ENCODE measurements at places on chromosomes 1 and 21.

DNA sequence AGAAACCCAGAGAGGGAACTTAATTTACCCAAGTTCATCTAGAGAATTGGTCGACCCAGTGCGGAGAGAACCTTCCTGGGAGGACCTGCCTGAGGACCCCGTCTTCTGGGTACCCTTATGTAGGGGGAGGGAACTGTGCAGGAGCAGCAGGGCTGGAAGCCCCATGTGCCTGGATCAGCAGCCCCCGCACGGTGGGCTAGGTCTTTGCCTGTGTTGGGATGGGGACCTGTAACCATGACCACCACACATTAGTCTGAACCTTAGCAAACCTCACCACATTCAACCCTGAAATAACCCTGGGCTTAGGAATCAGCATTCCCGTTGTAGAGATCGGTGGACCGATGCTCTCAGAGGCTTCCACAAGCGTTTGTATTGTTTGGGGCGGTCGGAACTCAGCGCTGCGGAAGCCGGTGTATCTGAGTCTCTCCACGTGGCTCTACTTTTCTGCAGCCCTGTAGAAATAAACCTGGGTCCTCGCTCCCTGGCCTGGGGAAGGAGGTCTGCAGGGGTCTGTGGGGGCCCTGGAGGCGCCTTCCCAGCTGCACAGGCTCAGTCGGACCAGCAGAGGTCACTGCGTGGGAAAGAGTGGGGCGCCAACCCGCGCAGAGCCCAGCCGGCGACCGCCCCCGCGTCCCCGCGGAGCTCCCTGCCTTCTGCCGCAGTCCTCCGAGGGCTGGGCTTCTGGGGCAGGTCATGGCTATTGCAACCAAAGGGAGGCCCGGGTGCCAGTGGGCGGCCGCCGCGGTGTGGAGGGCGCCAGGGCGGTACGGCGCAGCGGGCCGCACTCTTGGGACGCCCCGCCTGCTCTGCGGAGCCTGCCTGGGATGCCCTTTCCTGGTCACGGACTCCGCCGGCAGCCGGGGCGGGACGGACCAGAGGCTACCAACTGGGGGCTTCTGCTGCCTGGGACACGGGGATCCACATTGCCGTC lies 36.2 kb upstream of the KCNA10 start:
- no peak for DNase-seq

GRCh38 chr1:200332716-200333115 lies 77.1 kb downstream of the ZNF281 start:
- DNase-seq = no peak

DNA sequence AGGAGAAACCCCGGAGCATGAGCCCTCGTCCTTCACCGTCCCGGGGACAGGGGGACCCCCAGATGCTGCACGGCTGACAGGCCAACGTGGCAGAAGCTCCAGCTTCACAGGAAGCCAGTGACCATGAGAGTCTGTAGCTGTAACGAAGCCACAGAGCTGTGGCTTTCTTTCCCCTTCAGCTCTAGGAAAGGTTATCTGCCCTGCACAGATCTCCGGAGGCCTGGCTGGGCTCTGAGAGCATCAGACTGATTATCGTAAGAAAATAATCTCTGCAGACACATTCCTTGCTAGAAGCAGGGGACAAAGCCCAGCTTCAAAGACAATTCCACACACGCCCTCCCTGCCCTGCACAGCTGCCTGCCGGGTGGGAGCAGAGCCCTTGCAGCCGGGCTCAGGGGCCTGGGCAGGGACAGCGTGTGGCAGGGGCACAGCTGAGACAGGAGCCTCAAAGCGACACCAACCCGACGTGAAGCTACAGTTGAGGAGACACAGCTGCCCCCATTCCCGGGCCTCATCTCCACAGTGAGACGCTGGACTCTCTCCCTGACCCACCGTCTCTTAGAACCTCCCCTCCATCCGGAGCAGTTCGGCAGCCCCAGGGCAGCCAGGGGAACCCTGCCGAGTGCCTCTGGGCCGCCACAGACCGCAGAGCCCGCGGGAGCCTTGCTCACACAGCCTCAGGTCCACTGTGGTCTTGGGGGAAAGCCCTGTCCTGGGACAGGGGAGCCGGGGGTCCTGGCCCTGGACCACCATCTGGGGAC lies 30.6 kb downstream of the POFUT2 start:
- no peak for DNase-seq

DNA sequence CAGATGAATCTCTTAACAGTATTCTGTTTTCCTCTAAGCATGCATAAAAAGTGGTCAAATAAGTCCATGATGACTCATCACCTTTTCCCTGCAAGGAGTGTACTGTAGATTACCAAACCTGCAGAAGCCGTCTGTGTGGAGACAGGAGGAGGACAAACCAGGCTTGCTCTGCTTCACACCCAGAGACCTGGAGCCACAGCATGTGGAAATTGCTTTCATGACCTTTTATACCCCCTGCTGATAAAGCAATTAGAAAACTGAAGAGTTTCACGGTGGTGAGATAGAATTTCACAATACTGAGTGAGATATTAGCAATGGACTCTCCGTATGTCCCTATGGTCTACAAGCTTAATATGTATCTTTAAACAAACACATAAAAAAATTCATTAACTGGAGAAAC lies 9.4 kb downstream of the CORT start:
- DNase-seq = peak; percentile 63

- DNase-seq = no peak
Measured at GRCh38 chr1:219292999-219293398, 119.3 kb downstream of the LYPLAL1 start.

- DNase-seq = no peak
Measured at GRCh38 chr1:54329312-54330003, 76.7 kb downstream of the SSBP3 start.

GRCh38 chr21:45601551-45601950 lies 42.0 kb upstream of the PCBP3 start:
- DNase-seq = peak; percentile 19

DNA sequence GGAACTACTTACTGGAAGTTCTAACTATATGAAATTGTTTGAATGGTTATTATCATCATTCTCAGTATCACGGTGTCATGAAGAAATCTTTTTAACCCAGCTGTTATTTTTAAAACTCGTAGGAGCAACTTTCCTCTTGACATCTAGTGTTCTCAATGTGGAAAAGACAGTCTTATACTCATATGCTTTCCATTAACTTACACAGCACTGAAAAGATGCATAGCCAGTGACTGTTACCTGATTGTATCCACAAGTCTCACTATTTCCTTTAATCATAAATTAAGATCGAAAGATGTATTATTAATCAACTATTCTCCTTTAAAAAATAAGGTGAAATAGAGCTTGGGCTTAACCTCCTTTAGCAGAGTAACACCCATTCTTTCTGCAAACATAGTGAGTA lies 59.7 kb upstream of the TNFSF4 start:
- no peak for DNase-seq

DNA sequence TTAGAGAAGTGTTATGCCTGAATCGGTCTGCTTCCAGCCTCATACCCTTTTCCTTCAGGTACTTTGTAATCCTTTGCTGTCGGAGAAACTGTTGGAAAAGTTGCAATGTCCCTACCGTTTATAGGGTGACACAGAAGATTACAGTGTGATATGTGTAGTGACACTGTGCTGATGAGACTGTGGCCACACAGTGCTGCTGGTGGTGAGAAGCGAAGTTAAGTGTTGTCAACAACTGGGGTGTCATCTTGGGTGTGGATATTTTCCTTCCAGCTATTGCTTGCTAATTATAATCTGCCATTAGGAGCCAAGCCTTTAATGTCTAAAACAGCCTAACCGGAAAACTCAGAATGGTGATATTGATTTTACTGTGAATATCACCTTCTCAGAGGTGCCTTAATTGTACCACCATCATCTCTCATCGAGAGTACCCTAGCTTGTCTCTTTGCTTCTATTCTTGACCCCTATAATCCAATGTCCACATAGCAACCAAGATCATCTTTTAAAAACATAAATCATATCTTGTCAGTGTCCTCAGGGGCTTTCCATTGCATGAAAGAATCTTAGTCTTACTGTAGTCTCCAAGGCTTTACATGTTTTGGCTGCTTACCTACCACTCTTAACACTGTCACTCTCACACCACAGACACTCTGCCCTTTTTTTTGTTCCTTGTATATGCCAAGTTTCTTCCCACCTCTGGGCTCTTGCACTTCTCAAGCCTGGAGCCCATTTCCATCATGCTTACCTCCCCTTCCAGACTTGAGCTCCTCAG lies 89.4 kb upstream of the PGD start:
- no peak for DNase-seq

DNA sequence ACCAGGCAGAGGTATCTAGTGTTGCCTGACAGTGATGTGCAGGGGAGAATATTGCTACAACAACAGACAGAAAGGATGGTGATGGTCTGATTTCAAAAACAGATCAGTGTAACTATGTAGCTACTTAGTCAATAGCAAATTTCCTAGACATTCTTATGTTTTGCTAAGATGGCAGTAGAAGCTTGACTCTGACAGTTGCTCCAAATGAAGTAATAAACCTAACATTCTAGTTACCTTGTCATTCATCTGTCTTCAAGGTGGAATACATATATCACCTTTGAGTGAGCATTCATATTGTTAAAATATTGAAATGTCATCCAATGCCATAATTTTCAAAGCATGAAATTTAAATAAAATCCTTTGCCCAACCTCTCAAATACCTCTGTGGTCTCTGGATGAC lies 617.4 kb downstream of the USP25 start:
- DNase-seq = no peak

GRCh38 chr1:235923466-235924021 lies 56.8 kb upstream of the LYST start:
- DNase-seq = no peak

DNA sequence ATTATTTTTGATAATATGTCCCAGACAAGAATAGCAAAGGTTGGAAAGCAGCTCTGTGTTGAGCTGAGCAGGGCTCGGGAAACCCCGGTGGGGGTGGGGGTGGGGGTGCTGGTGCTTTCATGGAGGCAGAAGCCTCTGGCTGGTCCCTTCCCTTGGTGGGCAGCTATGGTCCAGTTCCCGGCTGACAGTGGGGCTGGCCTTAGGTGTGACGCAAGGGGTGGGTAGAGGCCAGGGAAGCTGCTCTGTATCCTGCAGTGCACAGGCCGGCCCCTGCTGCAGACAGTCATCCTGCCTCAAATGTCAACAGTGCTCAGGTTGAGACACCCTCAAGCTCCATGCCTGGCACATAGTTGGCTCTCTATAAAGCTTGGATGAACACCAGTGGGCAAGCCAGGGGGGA lies 8.9 kb downstream of the ACTL8 start:
- no peak for DNase-seq

DNA sequence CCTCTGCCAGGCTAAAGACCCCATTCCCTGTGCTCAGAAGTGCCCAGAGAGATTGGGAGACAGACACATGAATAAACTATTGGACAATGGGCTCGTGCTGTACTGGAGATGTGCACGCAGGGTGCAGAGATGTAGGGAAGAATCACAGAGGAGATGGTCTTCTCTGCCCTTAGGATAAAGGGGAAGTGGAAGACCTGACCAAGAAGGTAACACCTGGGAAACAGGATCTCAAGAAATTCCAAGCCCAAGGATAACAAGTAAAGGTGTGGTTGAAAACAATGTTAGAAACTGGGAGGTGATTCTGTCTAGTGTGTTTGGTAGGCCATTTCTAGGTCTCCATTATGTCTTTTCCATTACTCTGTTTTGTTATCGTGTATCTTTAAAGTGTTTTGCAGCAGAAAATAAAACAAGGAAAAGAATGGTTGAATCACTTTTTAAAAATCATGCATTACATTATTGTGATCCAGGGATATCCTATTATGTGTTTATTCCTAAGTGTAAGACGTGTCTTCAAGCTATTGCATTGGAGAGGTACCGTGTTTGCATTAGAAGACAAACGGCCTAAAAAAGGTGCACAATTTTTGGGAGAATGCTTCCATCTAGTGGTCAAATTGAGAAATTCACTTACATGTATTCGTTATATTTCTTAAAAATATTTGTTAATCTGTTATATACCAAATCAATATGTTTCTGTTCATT lies 40.8 kb upstream of the KCTD3 start:
- no peak for DNase-seq

DNA sequence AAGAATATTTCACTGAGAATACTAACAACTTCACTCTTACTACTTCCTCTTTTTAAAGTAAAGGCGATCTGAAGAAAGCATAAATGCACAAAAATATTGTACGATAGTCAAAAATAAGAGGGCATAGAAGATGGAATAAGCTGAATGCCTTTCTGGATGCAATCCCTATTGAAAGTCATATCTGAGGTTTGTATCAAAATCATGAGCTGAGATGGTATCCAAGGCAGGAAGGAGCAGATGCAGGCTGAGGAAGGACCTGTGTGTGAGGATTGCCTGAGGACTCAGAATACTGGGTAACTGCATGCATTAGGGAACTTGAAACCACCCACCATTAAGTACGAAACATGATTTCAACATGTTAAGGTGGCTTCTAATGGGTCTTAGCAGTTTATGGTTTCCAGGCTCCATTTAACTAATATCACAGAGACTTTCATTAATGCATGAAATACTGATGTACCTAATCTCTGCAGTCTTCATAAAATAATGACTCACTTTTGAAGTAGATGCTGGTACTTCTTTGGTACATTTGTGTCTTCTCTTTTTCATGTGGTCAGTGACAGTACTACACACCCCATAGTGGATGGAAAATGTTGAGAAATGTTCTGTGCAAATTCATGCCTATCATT lies 29.6 kb upstream of the RGS1 start:
- no peak for DNase-seq

- no peak for DNase-seq
Measured at GRCh38 chr1:12810691-12811408, 19.7 kb downstream of the PRAMEF1 start.

DNA sequence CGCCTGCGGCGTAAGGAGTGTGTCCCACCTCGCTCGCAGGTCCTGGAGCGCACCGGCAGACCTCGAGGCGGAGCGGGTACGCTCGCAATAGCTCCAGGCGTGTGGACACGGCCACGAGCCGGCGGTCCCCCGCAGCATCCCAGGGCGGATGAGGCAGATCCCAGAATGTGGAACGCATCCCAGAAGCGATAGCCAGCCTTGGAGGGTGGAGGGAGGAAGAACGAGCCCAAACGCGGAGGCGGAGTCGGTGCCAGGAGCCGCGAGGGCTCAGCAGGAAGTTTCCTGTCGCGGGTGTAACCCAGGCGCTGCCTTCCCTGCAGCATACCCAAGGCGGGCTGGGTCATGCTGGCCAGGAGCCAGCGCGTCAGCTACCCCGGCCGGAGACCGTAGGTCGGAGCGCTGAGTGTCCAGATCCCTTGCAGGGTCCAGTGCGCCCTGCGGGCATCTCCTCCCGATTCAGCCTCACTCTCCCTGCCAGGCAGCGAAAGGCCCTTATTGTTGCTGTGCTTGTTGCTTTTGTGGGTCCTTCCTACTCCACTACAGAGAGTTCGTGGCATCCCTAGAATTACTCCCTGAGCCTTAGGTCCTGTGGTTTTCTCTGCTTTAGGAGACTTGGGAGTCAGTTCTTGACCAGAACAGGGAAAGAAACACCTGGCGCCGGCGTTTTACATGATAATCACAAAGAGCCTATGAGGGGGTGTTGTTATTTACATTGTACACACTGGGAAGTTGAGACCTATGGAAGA lies 27.7 kb downstream of the STYXL2 start:
- DNase-seq = no peak

DNA sequence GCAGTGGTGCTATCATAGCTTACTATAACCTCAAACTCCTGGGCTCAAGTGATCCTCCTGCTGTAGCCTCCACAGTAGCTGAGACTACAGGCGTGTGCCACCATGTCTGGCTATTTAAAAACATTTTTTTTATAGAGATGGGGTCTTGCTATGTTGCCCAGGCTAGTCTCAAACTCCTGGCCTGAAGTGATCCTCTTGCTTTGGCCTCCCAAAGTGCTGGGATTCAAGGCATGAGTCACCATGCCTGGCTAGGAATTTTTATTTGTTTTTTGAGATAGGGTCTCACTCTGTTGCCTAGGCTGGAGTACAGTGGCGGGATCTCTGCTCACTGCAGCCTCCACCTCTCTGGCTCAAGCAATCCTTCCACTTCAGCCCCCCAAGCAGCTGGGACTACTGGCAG lies 8.8 kb upstream of the RABGAP1L start:
- no peak for DNase-seq

Measured in Caco-2 (cell line).